OCI-LY7 (cell line): ENCODE measurements at places on chromosomes 2 and 18. TPM values are rescaled to one million over a fixed set of nuclear protein-coding genes. Genes with fewer than 3 reads are reported as not detected.

GRCh38 chr2:241000831-241001321 lies 2.5 kb downstream of the SNED1 start:
- DNase-seq: no peak

- DNase-seq: no peak
Measured at GRCh38 chr2:230634146-230634545, 78.5 kb upstream of the CAB39 start.

Gene PDIA6
- 132 and 150 TPM in 2 replicates for total RNA-seq

Gene BIN1
- total RNA-seq: 9.8 and 14.1 TPM in 2 replicates

- DNase-seq: no peak
Measured at GRCh38 chr2:152483276-152484063, 148.5 kb downstream of the FMNL2 start.

DNA sequence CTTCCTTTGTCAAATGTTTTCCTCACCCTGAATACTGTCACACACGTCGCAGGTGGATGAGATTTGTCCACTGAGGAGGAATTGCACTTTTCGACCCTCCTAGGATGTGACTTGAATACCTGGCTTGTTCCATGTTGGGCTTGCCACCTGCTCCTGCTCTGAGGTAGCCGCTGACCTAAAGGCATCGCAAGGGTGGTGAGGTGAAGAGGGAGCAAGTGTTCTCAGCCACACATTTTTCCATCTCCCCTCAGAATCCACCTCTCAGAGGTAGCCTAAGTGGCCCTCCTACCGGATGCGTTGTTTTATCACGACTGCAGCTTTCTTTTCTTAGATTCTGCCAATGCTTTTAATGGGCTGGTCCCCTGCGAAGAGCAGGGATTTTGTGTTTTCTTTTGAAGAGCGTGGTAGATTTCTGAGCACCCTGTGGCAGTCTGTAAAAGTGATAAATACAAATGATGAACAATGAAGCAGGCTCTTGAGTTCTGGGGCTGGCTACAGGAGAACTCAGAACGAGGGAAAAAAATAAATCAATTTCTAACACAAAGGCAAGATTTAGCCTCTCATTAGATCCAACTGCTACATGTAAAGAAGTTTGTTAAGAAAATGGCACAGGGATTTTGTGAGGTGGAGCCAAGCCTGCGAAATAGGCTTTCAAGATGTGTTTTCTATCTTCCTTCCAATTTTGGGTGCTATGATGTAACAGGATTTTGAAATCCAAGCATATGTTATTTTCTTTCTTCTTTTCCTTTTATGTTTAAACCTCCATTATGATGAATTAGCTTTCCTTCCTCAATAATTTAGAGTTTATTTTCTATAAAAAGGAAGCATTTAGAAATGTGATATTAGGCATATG lies 386.7 kb downstream of the TGIF1 start:
- no peak for DNase-seq

Gene PLEK
- total RNA-seq: 80.6 and 88.7 TPM in 2 replicates

Gene ERMN
- total RNA-seq: 2.1 and 3.7 TPM in 2 replicates

GRCh38 chr2:207831584-207832248 lies 62.0 kb upstream of the FZD5 start:
- DNase-seq: no peak

GRCh38 chr2:212958133-212958532 lies 193.3 kb downstream of the IKZF2 start:
- DNase-seq: no peak

Gene IL36RN
- not detected in 2 replicates for total RNA-seq

Gene GPBAR1
- total RNA-seq: 0.40 and 0.44 TPM in 2 replicates

Gene XDH
- not detected in 2 replicates for total RNA-seq

Gene SRBD1
- total RNA-seq: 16.0 and 17.6 TPM in 2 replicates

DNA sequence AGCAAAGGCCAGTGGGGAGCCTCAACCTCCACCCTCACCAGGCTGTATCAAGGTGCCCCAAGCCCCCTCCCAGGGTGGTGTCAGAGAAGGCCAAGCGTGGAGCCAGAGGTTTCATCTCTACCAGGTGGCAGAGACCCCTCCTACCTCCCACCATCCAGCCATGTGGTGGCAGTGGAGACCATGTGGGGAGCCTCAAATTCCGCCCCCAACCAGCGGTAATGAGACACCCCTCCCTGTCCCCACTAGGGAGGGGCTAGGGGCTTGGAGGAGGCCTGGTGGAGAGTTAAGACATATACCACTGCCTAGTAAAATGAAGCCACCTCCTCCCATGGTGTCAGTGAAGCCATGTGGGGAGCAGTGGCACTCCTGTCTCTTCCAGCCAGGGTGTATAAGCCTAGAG lies 24.4 kb upstream of the YPEL5 start:
- no peak for DNase-seq

- no peak for DNase-seq
Measured at GRCh38 chr2:25050128-25050527, 8.3 kb downstream of the EFR3B start.

GRCh38 chr2:36650031-36650829 lies 46.3 kb upstream of the VIT start:
- peak; percentile 7 for DNase-seq

GRCh38 chr2:142873831-142874287 lies 3.6 kb upstream of the KYNU start:
- no peak for DNase-seq

- no peak for DNase-seq
Measured at GRCh38 chr2:115084446-115084845, 642.0 kb downstream of the DPP10 start.

Gene PRKCE
- total RNA-seq: 42.1 and 50.2 TPM in 2 replicates
